ENCODE measurements at places on chromosomes 16 and 17.

DNA sequence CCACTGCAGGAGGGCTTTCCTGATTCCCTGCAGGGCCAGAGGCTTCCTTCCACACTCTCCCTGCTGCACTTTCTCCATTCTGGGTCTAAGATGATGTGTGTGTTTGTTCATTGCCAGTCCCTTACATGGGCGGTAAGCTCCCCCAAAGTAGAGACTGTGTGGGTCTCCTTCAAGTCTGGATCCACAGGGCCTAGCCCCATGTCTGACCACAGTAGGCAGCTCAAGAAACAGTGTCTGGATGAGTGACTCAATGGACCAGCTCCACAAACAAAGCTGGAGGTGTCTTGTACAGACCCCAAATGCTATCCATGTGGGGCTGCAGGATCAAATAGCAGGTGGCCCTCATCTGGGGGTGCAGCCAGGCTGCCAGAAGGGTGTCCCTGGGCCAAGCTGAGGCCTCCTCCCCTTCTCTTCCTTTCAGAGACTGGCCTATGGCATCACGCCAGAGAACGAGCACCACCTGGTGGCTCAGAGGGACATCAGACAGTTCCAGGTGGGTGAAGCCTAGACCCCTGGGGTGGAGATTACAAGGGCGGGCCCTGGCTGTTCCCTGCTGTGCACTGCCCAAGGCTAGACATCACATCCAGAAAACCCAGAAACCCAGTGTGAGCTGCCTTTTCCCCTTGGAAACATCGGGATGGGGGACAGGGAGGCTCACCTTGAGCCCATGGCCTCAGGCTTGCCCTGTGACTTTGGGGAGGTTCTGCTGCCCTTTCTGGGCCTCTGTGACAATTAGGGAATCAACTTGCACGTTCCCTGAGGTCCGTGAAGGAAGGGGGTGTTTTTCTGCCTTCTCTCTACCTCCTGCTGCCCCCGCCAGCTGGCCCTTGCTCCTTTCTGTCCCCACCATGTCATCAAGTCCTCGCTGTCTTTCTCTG is 45.9 kb downstream of the SLC6A2 start:
- DNase-seq: peak; percentile 70

DNA sequence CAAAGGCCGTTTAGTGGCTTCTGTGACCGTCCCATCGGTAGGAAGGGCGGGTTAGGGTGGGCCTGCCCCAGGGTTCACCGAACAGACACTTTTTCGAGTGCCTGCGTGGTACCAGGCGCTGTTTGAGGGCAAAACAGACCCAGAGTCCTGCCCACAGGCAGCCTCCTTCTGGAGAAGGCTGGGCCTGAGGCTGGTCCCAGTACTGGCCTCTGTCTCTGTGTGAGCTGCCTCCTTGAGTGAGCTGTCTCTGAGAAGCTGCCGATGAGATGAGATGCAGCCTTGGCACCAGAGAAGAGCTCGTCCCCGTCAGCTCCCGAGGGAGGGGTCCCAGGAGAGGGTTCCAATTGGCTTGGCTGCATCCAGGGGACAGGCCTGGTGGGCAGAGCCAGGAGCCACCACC is 53.1 kb downstream of the NKD1 start:
- no peak for DNase-seq

DNA sequence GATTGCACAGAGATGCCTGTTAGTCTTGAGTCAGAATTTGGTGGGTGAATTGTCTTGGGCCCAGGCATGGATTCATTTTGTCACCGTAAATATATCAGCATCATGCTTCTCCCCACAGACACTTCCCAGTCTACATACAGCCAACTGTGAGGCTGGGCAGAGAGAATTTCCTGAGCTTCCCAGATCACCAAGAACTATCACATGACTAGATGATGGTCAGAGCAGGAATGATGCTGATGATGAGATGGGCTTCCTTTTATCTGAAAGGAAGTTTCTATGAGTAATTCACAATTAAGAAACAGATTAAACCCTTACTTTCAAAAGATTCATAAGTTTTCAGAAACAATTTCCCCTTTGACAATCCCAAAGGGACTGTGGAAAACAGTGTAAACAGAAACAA is 323 bp upstream of the KRTAP9-9 start:
- no peak for DNase-seq

GRCh38 chr16:19718624-19718965 is 524 bp downstream of the IQCK start:
- DNase-seq: no peak

- DNase-seq: no peak
Observed at GRCh38 chr17:21318439-21318838, 33.9 kb downstream of the MAP2K3 start.
